CD8-positive, alpha-beta T cell (primary cell): ENCODE measurements at places on chromosomes 16 and 17.

DNA sequence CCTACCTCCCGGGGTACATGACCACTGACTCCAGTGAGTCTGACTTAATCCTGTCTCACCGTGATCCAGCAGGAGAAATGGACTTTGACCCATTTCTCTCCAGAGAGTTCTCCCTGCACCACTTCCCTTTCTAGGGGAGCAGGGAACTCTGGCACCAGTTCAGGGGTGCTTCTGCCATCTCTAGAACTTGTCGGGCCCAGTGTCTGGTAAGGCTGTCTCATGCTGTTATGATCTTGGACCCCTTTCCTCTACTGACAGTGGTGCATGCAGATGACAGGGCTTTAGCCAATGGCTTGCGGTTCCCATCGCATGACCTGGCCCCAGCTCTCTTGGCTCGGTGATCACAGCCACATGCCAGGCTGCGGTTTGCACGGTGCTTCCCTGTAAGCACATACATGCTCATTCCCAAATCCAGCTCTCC, 62.0 kb downstream of the SLC39A11 start:
- no peak for DNase-seq

DNA sequence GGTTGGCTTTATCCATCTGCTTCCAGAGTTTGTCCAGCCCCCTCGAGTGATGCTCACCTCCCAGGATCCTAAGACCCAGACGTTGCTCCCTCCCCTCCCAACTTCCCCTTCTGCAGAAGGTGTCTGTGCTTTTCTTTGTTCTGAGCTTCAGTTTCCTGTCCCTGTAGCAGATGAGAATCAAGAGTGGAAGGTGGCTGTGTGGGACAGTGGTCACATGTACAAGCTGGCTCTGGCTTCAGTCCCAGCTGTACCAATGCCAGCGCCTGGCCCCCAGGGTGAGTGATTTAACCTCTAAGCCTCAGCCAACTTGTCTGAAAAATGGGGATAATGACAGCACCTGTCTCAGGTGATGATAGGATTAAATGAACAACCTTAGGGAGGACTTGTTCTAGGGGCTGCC, 7.7 kb downstream of the PRR15L start:
- DNase-seq, result peak; percentile 11

DNA sequence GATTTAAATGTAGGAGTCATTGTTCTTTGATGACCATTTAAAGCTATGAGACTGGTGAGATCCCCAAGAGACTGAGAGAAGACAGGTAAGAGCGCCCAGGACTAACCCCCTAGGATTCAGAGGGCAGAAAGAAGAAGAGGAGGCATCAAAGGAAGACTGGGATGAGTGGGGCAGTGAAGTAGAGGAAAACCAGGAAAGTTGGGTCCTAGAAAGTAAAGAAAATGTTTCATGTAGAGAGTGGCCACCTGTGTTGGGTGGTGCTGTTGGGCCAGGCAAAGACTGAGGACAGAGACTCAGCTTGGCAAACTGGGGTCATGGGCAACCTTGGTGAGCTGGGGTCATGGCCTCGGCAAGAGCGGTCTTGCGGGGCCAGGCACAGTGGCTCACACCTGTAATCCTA, 1.3 kb upstream of the HAP1 start:
- DNase-seq, result no peak

- DNase-seq, result no peak
Observed at GRCh38 chr17:4109449-4109848, 33.4 kb downstream of the ZZEF1 start.

DNA sequence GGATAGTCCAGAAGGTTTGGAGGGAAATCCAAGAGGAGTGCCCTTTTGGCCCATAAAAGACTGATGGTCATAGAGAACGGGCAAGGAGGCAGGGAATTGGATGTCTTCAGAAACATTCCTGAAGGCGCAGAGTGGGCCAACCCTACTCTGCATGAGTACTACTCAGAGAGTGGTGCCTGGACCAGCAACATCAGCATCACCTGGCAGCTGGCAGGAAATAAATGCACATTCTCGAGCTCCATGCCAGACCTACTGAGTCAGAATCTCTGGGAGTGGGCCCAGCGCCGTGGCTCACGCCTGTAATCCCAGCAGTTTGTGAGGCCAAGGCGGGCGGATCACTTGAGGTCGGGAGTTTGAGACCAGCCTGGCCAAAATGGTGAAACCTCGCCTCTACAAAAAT, 27.1 kb upstream of the SLC39A11 start:
- no peak for DNase-seq

GRCh38 chr17:82297280-82297713, 20.1 kb downstream of the CD7 start:
- peak; percentile 76 for DNase-seq

DNA sequence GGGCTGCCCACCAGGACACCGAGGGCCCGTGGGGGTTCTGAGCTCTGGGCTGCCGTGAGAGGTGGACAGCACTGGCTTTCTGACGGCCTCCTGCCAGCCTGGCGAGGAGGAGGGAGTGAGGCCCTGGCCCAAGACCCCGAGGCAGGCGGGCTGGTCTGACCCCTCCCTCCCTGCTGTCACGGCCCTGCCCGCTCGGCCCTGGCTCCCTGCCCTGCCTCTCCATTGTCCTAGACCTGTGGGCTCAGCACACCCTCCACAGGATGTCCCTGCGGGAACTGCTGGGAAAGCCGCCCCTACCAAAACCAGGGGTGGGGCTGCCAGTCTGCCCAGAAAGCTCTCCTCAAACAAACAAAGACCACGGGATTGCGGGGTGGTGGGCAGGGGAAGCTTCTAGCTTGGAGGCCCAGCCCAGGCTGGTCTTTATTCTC, 20.7 kb downstream of the SPNS2 start:
- DNase-seq, result no peak

DNA sequence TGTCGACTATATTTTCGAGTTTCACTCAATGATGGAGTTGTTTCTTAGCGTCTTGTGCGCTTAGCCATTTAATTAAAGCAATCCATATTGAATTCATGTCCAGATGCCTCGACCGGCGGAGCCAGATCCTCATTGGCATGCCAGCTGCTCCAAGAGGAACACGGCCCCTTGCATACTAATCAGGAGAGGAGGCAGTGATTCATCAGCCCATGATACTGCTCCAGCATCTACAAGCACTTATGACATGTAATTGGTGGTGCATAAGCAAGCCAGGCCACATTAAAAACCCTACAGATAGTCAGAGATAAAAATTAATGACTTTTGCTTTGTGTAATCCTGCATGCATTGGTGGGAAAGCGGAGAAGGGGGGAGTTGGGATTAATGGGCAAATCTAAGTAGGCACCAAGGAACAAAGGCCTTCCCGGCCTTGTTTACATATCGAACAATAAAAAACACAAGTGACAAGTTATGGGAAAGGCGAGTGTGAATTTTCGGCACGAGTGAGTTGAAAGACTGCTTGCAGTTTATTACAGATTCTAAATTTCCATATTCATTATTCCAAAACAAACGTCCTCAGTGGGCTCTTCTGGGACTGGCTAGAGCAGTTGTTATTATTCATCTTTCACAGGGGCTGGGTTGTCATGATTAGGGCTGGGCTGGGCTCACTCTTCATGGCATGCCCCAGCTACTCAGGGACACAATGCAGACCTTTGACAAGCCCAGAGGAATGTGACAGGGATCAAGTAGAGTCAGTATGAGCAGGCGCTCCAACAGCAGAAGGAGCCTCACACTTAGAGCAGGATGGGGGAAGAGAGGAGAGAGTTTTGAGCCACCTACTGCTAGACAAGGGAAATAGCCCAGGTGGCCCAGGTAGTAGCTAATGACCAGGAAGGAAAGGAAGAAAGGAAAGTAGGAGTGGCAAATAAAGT, 281.7 kb upstream of the ZFHX3 start:
- no peak for DNase-seq

DNA sequence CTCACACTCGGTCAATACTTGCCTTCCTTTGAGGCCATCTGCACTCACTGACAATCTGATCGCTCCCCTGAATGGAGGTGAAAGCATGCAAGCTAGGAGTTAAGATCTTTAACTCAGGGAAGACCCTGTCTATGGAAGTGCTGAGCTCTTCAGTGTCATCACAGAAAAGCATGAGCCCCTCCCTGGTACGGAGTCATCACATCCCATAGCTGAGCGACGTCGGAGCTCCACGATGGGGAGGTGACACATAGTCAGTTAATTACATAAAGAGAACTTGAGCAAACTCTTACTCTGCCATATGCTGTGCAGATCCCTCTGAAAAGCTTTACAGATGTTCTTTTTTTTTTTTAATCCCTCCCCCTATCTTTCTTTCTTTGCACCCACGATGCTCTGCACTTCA, 463.2 kb downstream of the WWOX start:
- no peak for DNase-seq

DNA sequence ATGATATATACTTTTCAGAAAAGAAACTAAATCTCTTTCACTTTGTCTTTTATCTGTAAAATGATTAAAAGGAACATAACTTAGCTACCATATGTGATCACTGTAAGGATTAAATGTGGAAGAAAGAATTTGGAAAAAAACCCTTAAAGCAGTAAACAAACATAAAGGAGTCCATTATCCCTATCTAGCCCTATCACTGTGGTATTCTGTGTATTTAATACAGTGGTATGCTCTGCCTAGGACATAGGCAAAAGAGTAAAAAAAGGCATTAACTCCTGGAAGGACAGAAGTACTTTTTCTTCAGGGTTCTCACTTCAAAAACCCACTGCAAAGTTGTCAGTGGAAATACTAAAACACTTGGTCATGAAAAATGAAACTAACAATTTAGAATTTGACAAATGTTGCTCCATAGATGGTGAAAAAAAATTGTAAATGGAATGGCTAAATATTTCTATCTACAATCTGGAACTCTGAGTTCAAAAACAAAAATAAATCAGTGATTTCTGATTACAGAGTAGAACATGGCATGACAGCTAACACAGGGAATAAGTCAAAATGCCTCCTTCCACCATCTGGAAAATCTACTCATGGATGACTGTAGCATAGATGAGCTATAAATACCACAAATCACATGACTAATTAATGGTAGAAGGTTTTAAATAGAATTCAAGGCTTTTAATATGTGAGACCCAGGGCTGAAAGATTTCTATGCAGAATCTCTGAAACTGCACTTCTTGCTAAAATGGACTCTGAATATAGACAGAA, 140.1 kb downstream of the ITFG1 start:
- DNase-seq, result no peak

GRCh38 chr17:65856865-65857264, 295.4 kb upstream of the AXIN2 start:
- no peak for DNase-seq

DNA sequence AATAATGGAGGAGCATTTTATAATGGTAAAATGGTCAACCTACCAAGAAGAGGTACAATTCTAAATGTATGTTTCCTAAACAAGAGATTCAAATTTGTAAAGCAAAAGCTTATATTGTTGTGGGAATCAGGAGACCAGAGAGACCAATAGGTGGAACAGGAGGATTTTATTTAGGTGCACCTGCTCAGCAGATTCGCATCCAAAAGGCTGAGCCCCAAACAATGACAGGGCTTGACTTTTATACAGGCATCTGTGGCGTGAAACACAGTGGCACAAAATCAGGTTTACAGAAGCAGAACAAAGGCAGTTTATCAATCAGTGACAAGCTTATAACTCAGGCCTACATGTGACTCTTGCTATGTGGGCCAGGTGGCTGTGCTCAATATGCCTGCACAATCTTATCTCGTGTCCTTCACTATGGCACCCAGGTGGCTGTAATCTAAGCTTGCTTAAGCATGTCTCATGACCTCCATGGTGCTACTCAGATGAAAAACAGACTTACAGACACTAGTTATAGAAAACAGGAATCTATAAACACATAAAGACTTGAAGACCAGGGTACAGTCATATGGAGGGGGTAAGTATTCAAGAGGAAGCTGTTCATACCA, 780.2 kb upstream of the CA10 start:
- no peak for DNase-seq

DNA sequence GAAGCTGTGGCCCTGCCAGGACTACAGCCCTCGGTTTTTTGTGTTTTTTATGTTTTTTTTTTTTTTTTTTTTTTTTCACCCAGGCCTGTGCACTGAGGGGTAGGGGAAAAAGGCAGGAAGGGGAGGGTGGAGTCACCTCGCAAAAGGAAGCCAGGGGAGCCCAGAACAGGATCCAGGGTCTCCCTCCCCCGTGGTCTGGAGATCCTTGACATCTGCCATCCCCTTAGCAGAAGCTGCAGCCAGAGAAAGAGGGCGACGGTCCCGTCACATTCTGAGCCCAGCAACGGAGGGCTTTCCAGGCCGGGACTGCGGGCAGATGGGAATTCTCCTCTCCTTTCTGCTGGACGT, 29.1 kb upstream of the PHOSPHO1 start:
- DNase-seq, result no peak

DNA sequence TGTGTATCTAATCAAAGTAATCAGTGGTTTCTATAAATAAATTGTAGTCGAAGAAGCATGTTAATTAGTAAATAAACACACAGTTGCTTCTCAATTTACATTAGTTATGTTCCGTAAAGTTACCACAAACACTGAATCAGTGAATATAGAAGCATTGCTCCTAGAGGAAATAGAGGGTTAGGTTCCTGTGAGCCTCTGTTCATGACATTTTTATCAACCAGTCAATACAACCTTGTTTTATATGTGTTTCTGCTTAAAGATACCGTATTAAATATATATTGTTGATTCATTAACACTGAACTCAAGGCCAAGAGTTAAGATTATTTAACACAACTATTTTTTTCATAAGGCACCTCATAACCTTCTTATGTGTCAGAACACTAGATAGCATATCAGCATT, 134.3 kb downstream of the PPM1E start:
- no peak for DNase-seq

- no peak for DNase-seq
Observed at GRCh38 chr16:86432048-86432447, 78.3 kb upstream of the FOXF1 start.

- no peak for DNase-seq
Observed at GRCh38 chr16:18839555-18839954, 38.2 kb upstream of the ARL6IP1 start.

- DNase-seq, result no peak
Observed at GRCh38 chr17:76469991-76470739, 2.8 kb downstream of the AANAT start.

GRCh38 chr16:83010776-83011720, 384.3 kb downstream of the CDH13 start:
- no peak for DNase-seq

DNA sequence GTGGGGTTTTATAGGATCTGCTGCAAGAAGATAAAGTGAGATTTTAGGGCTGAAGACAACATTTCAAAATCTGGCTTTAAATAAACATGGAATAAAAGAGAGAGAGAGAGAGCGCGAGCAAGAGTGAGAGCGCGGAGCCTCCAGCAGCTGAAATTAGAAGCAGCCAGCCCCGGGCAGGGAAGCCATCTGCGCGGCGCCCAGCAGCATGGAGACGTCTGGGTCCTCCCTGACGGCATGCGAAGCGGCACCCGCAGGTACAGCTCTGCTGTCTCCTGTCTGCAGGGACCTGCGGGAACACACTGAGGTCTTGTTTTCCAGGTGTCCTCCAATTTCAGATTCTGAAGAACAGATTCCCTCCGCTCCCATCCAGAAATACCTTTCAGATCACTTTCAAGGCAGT, 7.9 kb upstream of the BAIAP2 start:
- DNase-seq, result no peak
